ENCODE measurements at places on chromosomes 11 and 22.

GRCh38 chr11:35454362-35454761, 35.0 kb upstream of the SLC1A2 start:
- DNase-seq: no peak

DNA sequence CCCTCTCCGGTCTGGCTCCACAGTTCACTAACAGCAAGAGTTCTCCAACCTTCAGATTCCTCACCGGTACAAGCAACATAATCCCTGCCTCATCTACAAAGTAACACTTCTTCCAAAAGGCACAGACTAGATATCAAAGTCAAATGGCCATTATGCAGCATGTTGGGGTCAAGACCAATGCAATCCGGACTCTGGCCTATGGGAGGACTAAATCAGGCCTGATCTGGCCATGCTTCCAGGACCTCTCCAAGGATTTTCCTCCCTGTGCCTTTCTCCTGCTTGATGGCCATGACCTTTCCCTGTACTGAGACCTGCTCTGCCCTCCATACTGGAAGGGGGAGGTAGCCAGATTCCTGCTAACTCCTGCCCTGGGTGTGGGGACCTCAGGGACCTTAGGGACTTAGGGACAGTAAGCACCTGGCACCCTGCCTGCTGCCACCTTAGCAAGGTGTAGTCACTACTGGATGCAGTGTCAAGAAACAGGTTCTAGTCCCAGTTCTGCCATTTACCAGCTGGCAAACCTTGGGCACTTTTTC, 6.7 kb downstream of the TBC1D10A start:
- no peak for DNase-seq

DNA sequence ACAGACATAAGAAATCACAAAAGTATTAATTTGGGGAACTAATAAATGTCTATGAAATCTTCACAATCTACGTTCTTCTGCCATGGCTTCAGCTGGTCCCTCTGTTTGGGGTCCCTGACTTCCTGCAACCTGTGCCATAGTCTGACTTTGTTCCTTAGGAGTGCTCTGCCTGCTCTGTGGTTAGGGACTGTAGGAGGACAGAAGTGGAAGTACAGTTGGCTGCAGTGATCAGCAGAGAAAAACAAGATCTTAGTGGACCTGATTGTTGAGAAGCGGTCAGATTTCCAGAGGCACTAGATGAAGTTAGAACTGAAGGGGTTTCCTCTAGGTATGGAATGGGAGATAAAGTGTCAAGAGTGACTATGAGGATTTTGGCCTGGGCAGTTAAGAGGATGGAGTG, 80.6 kb downstream of the PPP6R3 start:
- DNase-seq: no peak

DNA sequence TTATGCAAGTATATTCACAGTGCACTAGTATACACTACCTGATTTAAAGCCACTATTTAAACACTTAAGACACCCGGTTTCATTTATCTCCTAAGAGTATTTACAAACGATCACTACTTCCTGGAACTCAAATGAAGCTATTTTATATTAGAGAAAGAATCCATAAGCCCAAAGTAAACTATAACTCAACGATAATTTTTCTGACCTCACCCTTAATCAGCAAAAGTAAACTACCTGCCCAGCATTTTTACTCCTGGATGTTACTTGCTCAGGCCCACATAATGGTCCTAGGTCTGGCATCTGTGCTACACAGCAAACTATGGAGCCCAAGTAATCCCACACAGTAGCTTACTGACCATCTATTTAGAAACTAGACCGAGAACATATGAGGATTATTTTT, 33.4 kb downstream of the TSG101 start:
- no peak for DNase-seq

- DNase-seq: peak; percentile 89
Measured at GRCh38 chr11:45857961-45858474, 10.7 kb downstream of the CRY2 start.

DNA sequence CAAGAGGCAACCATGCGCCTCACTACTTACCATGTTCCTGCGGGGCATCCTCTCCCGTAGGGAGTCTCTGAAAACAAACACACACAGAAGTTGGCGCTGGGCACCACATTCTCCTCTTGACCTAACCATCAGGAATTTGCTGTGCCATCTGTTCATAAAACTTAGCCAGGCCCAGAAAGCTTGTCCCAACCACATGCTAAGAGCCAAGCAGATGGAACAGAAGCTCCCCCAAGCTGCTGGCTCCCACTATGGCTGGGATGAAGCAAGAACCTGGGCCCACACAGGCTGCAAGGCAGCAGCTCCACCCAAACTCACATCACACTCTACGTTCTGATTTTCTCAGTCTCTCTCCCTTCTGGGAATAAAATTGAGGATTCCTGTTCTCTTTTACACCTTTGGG, 17.4 kb downstream of the HPS4 start:
- DNase-seq: peak; percentile 9

DNA sequence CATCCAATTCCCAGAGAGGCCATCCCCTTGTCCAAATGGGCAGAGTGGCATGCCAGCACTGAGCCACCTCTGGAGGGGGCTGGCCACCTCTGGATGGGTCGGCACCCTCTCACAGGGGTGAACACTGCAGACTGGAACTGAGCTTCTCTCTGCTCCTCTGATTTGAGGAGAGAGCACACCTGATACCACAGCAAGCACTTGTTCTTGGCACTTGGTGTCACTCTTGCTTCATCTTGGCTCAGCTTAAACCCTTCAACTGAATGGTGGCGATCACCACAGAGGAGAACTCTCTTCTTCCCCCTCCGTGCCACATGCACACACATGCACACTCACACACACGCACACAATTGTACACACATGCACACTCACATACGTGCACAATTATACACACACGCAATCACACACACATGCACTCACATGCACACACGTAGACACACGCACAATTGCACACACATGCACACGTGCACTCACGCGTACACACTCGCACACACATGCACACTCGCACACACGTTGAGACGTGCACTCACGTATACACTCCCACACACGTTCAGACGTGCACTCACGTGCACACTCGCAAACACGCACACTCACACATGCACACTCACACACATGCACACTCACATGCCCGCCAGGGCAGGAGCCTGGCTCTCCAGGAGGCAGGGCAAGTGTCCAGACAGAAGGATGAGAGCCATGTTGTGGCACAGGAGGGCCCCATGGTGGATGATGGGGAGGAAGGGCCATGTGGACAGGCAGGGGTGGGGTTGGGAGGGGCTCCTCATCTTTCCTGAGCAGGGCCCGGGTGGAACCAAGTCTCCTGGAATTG, 23.4 kb downstream of the OVOL1 start:
- DNase-seq: no peak

GRCh38 chr11:124887667-124888013, 10.0 kb downstream of the ROBO4 start:
- DNase-seq: no peak

DNA sequence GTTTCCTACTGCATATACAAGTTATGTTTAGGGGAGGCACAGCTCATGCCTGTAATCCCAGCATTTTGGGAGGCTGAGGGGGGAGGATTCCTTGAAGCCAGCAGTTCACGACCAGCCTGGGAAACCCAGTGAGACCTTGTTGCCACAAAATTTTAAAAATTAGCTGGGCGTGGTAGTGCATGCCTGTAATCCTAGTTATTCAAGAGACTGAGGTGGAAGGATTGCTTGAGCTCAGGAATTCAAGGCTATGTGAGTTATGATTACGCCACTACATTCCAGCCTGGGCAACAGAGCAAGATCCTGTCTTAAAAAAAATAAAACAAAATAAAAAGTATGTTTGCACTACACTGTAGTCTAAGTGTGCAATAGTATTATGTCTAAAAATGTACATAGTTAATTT, 108.8 kb upstream of the TEAD1 start:
- peak; percentile 68 for DNase-seq

DNA sequence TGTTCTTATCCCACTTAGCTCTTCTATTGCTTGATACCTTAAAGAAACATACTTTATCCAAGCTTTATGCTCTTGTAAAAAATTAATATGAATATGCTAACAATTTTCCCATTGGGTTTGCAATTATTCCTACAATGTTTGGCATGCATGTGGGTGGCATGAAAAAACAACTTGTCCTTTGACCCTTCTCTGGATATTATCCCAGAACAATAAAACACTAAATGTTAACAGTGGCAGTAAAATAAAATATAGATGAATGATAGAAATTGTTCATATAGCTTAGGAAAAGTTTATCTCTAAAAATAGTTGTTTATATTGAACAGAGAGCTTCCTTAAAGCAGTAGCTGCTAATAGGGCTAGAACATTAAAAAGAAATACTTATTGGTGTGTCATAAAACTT, 860.5 kb upstream of the LRRC4C start:
- DNase-seq: peak; percentile 50

GRCh38 chr11:66580803-66581202, 12.1 kb downstream of the CCDC87 start:
- DNase-seq: no peak

- DNase-seq: no peak
Measured at GRCh38 chr22:42433754-42434682, 1.8 kb upstream of the NFAM1 start.

DNA sequence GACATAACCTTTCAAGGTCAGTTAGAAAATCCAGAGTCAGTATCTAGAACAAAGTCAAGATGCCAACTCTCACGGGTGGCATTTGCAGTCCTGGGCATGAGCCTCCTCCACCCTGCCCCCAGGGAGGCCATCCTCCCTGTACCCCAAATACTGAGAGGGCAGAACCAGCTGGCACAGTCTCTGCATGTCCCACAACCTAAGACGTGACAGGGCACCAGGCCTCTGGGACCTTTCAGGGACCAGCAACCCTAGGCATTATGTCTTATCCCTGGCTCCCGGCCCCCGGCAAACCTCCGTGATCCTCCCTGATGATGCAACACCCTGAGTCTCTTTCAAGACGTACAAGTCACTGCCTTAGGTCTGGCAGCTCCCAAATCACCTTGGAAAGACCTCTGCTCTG, 2.0 kb downstream of the MB start:
- DNase-seq: no peak

DNA sequence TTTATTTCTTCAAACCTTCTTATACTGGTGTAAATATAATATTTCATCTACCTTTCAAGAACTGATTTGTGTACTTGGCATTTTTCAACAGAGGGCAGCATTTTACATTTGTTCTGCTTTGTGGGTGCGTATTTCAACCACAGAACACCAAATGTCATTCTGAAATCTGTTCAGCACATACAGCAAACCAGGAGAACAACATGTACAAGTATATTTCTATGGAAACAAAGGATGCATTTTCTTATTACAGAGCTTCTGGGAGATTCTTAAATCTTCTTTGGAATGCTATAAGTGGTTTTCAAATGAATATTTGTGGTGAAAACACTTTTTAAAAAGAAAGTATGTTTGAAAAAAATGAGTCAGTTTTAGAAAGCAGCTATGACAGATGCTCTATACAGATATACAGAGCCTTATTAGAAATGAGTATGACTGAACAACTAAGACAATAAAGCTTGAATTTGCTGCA, 946.0 kb downstream of the FAM181B start:
- peak; percentile 87 for DNase-seq

- DNase-seq: no peak
Measured at GRCh38 chr11:15213471-15214231, 98.9 kb downstream of the INSC start.

DNA sequence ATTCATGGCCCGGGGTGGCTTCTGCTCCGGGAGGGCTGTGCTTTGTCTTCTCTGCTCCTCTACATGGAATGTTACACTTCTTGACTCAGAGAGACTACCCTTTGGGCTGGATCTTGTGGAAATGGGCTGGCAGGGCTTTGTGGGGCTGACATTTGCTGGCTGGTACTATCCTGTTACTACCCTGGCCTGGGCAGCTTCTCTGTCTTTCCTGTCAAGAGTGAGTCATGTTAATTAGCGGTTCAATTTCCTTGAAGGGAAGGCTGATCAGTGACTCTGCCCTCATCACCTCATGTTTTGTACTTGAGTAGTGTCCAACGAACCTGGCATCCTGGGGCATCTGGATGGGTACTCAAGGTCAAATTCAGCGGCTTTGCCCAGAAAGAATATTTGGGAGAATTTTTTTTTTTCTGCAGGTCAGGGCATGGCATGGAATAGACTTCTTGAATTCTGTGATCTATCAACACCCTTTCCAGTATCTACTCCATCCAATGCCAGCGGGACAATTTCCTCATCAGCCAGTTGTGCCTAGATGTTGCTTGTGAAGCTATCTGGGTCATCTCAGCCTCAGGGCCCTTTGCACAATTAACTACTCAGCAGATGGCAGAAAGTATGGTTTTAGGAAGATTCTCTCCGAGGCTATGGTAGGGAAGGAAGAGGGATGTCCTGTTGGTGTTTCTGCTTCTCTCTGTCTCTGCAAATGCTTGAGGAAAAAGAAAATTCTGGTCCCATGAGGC, 140.5 kb upstream of the PLET1 start:
- DNase-seq: no peak

- no peak for DNase-seq
Measured at GRCh38 chr22:39515266-39516050, 4.9 kb upstream of the ATF4 start.
